ENCODE measurements at places on chromosomes 12 and 14.

DNA sequence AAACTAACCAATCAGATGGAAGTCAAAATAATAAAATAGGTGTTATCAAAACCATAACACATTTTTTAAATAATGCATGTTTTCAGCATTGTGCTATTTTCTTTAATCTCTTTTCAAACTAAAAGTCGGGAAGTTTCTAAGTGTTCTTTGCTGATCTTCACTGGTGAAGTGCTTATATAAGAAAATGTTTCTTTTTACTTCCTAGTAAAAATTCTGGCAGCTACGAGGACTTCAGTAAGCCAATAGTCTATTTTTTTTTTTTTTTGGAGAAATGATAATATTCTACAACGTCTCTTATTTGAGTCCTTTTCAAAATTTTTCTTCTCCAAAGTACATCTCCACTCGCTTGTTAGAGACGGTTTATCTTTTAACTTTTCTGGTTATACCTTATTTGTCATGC is 448.0 kb downstream of the SLC6A15 start:
- DNase-seq: no peak

GRCh38 chr12:106070147-106070546 is 68.6 kb downstream of the NUAK1 start:
- DNase-seq: no peak

GRCh38 chr12:93569301-93569655 is 3.2 kb upstream of the SOCS2 start:
- DNase-seq: no peak

DNA sequence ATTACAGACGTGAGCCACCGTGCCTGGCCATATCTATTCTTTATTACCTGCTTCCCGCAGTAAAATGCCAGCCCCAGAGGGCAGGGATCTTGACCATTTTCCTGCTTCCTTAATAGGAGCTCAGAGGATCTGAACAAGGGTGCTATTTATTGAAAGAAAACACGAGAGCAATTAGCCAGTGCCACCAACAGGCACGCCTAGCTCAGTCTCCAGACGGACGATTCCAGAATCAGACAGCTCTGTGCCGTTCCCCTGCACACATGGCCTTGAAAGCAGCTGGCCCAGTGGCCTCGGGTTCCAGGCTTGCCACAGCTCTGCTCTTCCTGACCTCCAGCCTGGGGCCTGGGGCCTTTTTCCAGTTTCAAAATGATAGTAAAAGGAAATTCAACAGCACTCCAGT is 135.2 kb upstream of the RFLNA start:
- DNase-seq: no peak

DNA sequence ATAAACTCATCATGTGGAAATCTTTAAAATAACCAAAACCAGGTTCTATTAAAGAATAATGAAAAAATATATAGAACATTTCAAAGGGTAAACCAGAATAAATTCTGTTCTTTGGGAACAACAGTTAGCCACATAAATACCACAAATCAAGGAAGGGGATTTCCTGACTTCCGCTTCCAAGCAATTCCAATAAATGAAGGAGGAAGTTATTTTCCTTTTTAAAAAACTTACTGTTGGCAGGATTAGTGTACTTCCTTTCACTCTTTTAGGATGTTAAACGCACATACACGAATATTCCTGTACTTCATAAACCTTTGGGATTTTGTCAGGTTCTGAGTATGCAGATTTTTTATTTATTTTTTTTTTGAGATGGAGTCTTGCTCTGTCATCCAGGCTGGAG is 13.7 kb upstream of the LIMA1 start:
- DNase-seq: no peak

Data from fibroblast of villous mesenchyme (primary cell).